ENCODE measurements at places on chromosomes 12 and 14. TPM values are rescaled to one million over a fixed set of nuclear protein-coding genes. Genes with fewer than 3 reads are reported as not detected.

The KERA gene
- total RNA-seq: not detected

The PRPH gene
- total RNA-seq: not detected

The HNF1A gene
- not detected for total RNA-seq

The ADCY6 gene
- 43.3 TPM for total RNA-seq

The HOXC9 gene
- 0.68 TPM for total RNA-seq

The MGP gene
- total RNA-seq: 63.0 TPM

The ACOT4 gene
- total RNA-seq: 0.34 TPM

The PWP1 gene
- 118 TPM for total RNA-seq

The RD3L gene
- not detected for total RNA-seq

The KRT2 gene
- not detected for total RNA-seq

The CLEC2A gene
- total RNA-seq: not detected

The CCNB1IP1 gene
- 30.8 TPM for total RNA-seq

The PAPLN gene
- total RNA-seq: 60.1 TPM

The AHNAK2 gene
- total RNA-seq: 24.5 TPM

The HCFC2 gene
- 26.9 TPM for total RNA-seq

The NOXRED1 gene
- total RNA-seq: not detected

The NPFF gene
- not detected for total RNA-seq

The DLK1 gene
- not detected for total RNA-seq

Data from dermis blood vessel endothelial cell (primary cell).